ENCODE measurements at places on chromosomes 3 and 15.

DNA sequence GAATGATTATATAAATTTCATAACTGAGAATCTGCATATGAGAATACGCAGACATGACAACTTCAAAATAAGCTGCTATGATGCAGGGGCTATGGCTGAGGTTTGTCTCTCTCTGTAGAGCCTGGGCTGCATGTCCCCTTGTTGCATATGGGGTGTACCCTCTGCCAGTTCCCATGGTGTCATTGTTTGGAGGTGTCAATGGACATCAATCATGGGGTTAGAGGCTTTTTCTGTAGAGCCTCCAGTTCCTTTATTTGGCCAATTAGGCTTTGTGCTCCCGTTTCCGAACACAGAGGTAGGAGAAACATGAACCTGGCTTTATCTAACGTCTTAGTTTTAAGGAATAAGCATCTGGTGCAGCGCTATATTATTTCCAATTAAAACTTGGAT, 77.3 kb upstream of the RARB start:
- no peak for DNase-seq

DNA sequence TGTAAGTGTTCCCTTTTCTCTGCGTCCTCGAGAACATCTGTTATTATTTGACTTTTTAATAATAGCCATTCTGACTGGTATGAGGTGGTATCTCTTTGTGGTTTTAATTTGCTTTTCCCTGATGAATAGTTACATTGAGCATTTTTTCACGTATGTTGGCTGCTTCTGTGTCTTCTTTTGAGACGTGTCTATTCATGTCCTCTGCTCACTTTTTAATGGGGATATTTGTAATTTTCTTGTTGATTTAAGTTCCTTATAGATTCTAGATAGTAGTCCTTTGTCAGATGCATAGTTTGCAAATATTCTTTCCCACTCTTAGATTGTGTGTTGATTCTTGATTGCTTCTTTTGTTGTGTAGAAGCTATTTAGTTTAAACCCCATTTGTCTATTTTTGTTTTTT, 179.2 kb downstream of the DOCK3 start:
- no peak for DNase-seq

DNA sequence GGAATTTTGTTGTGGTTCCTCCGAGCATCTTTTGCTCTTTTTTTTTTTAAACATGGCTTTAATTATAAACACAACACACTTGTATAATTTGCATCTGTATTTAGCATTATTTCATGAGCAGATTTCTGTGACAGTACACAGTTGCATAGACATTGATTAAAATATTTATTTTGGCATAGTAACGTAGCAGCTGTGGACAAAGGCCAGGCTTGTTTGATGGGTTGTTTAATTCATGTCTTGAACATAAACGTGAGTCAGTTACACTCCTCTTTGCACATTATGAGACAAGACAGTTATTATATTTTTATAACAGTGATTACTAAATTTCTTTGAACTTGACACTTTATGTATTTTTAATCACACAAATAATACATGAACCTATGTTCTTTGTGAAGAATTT, 182.5 kb downstream of the CACNA2D3 start:
- DNase-seq: no peak

- DNase-seq: peak; percentile 19
These were observed 97.7 kb upstream of the ATP2B2 start for GRCh38 chr3:10602769-10603768.

GRCh38 chr15:78054966-78055365, 22.5 kb downstream of the TBC1D2B start:
- no peak for DNase-seq

- DNase-seq: no peak
These were observed 20.0 kb upstream of the TEX55 start for GRCh38 chr3:119125742-119126504.

DNA sequence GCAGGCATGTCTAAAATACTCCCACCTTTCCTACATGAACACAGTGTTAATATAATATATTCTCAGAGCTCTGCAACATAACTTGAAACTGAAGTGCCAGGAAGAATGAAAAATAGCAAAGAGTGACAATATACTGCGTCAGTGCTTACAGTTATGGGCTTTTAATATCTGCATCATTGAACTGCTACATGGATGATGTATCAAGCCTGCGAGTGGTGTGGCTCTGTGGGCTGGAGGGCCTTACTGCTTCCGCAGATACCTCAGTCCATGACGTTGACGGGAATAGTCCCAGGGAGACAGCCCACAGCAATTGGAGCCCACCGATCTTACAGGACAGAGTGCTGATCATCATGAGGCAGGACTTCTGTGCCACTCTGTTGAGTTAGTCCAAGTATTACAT, 727.0 kb downstream of the NR2F2 start:
- DNase-seq: no peak

- DNase-seq: no peak
These were observed 42.4 kb downstream of the ZNF710 start for GRCh38 chr15:90043530-90044010.

GRCh38 chr15:34043813-34044212, 4.8 kb upstream of the AVEN start:
- DNase-seq: no peak

GRCh38 chr3:71763426-71763825, 9.8 kb downstream of the GPR27 start:
- DNase-seq: no peak

DNA sequence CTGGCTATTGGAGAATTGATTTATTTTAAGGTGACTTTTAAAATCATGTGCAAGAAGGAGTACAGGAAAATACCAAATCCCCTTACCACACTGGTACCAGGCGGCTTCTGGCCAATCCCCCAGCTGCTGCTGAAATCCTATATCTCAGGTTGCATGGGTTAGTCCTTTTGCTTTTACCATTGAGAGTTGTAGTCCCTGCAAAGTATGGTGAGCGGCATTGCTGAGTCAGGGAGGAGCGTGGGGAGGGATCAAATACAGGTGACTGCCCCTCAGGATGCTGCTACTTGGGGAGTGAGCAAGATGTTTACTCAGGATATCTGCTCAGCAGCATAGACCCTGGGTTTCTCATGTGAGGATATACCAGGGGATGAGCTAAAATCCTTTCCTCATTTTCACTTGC, 131.9 kb upstream of the STAC start:
- no peak for DNase-seq

DNA sequence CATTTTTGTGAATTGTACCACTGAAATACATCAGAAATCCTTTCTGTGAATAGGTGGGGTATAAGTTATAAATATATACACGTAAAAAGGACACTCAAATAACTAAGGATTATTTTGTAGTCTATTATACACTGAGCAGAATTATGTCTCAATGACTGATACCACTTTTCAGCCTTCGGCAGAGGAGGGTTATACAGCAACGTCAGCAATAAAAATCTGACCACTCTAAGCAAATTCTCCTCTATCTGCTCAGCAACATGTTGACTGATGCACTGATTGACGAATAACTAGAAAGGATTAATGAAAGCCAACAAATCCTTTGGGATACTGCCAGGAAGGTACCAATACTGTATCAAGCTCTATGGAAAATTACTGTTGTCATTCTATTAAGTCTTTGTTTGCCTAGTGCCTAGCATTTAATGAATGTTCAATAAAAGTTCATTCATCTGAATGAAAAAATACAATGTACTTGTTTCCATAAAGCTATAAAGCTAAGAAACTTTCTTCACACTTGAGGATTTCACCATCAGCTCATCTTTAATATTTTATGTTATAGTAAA, 5.2 kb downstream of the ARPP19 start:
- no peak for DNase-seq

DNA sequence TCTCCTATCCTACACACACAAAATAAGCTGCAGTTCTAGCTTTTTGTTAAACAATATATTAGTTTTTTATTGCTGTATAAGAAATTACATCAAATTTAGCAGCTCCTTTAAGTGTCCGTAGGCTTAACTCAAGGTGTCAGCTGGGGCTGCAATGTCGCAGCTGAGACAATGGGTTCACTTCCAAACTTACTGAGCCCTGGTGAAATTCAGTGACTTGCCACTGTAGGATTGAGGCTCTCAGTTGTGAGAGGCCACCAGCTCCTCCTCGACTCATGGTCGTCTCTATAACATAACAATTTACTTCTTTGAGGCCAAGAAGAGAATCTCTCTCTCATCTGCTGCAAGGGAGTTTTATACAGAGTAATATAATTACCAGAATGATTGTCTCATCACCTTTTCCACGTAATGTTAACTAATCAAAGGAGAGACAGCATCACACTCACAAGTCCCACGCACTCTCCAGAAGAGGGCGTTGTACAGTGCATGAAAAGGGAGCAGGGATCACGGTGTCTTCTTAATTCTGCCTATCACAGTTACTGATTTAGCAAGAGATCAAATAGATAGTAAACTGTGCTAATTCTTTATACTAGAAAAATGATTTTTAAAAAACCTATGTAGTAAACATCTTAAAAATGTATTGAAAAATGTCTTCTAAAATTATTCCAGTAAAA, 735.6 kb upstream of the GBE1 start:
- no peak for DNase-seq

DNA sequence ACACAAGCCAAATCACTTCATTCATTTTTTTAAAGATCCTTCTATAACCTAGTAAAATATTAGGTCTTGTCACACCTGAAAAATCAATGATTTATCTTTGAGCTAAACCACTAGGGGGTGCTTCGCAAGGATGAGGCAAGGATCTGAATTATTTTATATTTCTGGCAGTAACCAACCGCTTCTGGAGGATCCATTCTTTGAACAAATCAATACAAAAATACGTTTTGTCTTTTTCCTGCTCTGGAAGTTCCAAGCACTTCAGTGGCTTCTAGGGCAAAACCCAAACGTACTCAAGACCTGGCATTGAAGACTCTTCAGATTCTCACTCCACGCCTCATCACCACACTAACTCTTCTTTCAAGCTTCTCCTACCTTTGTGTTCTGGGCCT, 486 bp downstream of the LSG1 start:
- DNase-seq: no peak

DNA sequence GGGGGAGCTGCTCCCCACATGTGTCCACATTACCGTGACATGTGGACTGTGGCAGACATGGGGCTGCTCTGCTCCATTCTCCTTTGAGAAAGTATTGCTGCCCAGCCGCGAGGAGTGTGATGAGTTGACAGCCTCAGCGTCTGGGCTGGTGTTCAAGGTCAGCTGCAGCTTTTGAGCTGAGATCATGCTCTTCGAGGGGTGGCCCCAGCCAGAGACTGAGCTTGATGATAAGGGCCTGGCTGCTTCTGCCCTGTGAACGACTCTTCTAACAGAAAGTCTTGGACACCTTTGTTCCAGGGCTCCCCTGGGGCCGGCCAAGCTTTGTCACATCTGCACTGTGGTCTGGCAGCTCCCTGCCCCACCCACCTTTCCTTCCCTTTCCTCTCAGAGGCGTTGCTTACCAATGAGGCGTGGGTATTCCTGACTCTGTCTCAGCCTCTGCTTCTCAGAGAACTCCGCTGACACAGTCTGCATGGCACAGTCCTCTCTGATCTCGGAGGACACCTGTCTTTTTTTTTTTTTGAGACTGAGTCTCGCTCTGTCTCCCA, 86.6 kb downstream of the CHRD start:
- no peak for DNase-seq

DNA sequence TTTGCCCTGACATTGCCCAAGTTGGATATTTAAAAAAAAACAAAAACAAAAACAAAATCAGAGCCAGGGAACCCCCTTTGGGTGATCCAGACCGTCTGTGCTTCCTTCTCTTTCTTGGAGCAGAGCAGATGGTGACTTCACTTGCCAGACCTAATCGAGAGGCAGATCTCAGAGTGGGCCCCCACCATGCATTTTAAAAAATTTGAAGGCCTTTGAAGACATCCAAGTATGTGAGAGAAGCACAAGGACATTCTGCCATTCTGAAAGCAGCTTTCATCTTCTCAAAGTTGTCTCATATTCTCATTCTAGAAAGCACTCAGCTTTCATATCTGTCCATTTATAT, 93.3 kb downstream of the SV2B start:
- no peak for DNase-seq

DNA sequence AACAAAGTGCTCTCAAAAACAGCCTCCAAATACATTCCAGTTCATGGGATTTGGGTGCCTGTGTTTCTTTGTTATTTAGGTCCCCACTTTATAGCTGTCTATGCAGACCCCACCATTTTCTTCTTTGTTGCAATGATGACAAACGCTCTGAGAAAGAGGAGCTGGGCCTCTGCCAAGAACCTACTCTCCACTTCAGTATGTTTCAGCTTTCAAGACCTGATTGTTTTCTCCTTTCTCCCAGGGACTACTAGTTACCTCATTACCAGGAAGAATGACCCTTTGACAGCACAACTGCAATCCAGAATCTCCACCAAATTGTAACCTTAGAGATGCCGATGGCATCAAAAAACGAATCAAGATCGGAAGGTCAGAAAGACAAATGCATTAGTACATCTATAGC, 236.8 kb downstream of the MEIS2 start:
- DNase-seq: no peak

GRCh38 chr3:177199206-177199760, 2.0 kb upstream of the TBL1XR1 start:
- no peak for DNase-seq

- no peak for DNase-seq
These were observed 128.5 kb downstream of the SERPINI1 start for GRCh38 chr3:167863811-167864551.

GRCh38 chr3:160136421-160136820, 88.8 kb upstream of the C3orf80 start:
- DNase-seq: peak; percentile 13

- DNase-seq: peak; percentile 37
These were observed 37.1 kb upstream of the HDC start for GRCh38 chr15:50302581-50302980.

GRCh38 chr15:50378776-50379175, 23.8 kb upstream of the GABPB1 start:
- no peak for DNase-seq

DNA sequence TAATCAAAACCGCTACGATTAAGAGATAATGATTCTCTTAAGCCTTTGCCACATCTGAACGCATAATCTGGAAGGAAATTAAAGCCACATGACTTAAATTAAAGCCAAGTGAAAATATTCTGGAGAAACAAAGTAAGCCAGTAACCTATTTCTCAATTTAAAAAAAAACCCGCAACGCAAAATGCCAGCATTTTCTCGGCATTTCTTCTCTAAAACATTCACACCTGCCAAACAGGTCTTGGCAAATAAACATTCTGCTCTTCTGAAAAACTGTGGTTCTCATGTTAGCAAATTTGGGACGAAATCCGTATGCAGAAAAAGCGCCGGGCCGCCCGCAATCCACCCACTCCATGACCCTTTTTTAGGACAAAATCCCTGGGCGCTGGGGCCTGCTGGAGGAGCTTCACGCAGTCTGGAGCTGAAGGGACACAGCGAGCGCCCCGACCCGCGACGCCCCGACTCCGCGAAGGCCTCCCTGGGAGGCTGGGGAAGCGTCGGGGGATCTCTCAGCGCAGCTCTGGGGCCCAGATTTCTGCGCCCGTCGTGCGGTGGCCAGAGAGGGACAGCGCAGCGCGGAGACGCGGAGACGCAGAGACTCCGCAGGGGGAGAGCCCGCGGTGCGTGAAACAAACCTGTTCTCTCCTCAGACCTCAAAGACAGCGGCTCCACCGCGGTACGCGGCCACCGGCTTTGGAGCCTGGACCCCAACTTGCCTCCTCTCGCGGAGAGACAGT, 471 bp downstream of the NKIRAS1 start:
- DNase-seq: no peak

DNA sequence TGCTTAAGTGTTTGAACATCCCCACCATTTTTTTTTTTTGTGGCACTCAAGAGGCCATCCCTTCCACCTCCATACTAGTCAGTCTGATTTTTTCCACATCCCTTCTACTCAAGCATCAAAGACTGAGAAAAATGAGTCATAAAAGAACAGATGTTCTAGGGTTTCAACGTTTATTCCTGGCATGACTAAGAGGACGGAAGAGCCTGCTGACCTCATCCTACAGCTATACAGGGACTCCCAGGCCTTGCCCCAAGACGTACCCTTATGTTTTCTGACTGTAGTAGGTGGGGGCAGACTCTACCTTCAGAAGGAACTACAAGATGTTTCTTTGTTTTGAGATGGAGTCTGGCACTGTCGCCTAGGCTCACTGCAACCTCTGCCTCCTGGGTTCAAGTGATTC, 3.3 kb upstream of the ITPKA start:
- DNase-seq: peak; percentile 60

Measured in GM06990 (cell line).